ENCODE measurements at places on chromosomes 5 and 9.

DNA sequence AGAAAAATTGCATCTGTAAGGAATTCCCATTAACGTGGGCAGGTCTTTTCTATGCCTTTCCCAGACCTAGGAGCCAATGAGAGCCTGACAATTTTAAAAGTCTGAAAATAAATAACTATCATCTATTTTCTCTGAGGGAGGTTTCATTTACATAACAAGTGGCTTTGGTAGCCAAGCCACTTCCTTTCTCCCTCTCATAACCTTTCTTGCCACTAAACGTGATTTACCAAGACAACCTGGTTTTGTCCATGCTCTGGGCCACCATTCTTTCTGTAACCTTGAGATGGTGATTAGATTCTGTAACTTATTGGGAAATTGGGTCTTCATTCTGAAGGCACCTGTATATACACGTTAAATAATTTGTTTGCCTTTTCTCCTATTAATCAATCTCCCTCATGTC is 1046.9 kb downstream of the CDH12 start:
- no peak for DNase-seq

- no peak for DNase-seq
Measured at GRCh38 chr9:1236061-1236460, 185.9 kb downstream of the DMRT2 start.

- DNase-seq = no peak
Measured at GRCh38 chr5:96245140-96246091, 187.6 kb downstream of the PCSK1 start.

DNA sequence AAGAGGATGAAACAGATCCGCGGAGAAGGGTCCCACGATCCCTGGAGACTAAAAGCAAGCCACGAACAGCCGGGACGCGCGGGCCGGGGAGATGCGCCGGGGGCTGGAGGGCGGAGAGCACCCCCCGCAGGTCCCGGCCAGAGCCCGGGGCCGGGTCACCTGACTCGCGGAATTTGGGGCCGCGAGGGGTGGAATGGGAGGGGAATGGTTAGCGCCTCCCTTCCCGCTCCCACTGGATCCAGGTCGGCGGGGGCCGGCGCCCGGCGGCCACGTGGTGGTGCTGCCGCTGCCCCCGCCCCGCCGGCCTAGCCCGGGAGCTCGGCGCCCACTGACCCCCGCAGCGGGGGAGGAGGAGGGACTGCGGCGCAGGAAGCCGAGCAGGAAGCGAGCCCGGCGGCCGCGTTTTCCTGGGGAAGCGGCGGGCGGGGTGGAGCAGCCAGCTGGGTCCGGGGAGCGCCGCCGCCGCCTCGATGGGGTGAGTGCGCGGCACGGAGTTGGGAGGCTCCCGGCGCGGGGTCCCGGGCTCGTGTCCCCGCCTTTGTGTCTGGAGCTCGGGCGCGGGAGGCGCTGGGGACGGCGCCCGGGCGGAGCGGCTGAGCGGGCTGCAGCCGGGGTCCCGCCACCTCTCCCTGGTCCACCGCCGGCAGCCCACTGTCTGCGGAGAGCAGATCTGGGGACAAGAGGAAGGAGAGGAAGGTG is at the start of gene RAI14:
RAI14 (plus strand) TSS at position 328 of the 699 bp plus-strand sequence. CDS start 30,592 bp downstream, outside the sequence.
- no peak for DNase-seq

- no peak for DNase-seq
Measured at GRCh38 chr5:67561151-67561932, 364.7 kb upstream of the CD180 start.

DNA sequence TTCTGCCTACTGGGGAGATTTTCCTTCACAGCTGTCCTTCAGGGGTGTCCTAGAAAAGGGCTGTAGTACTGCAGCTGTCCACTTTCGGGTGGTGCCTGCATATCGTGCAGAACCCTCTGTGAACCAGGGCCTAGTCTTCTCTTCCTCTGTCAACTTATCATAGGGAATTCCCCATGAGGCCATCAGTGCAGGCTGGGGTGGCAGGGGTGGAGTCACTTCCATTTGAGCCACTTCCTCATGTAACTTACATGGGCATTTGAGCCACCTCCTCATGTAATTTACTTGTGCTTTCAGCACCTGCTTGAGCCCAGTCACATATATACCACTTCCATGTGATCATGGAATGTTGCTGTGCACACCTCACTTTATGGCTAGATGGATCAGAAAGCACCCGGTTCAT is 742.0 kb upstream of the RGMB start:
- DNase-seq = no peak

DNA sequence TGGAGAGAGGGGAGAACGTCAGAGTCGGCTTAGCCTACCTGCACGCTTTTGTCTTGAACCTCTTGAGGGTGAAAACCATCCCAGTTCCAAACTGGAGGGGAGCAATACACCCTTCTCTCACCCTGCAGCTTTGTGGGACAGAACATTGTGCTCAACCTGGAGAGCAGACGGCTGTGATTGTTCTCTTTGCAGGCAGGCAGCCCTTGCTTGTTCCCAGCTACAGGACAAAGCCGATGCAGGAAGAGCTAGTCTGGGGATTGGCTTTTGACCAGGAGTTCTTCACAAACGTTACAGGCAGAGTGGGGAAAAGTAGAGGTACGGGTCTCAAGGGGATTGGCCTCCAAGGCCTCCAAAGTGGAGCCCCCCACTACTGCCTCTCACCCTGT is 33.9 kb upstream of the ARHGAP26 start:
- DNase-seq = no peak

- peak; percentile 30 for DNase-seq
Measured at GRCh38 chr9:88388886-88389605, 802 bp downstream of the SPIN1 start.

DNA sequence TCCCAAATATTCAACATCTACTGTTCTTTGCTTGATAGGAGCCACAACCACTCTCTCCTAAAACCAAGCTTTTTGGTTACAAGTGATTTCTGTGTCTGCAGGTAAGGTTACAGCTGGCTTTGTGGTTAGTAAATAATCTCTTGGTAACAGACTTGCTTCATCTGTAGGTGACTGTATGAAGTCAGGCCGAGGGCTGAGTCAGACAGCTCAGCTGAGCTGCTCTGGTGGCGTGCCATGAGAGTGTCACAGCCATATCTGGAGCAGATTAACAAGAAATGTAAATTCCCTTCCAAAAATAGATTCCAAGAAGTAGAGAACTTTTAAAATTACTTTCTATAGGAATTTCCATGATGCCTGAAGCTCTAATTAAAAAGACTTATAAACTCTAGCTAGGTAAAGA is 23.7 kb upstream of the TAS2R1 start:
- DNase-seq = no peak

- DNase-seq = no peak
Measured at GRCh38 chr5:176904276-176904675, 5.1 kb upstream of the HK3 start.

DNA sequence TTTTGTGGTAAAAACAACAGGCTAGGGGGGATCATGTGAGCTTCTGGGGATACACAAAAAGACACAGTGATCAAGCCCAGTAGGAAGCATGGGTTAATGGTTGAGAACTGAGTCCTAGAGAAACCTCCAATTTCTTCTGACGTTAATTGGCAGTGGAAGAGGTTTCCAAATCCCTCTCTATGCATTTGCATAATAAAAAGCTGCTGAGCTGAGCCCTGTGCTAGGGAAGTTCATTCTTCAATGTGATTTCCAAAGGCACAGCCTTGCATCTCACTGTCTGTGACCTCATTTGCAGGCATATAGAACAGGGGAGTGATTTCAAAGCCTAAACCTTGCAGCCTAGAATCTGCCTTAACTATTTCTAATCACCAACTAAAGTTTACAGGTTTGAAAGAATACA is 812 bp downstream of the DNAH5 start:
- no peak for DNase-seq

GRCh38 chr9:1233568-1233967 is 183.4 kb downstream of the DMRT2 start:
- DNase-seq = no peak

- no peak for DNase-seq
Measured at GRCh38 chr5:147098233-147098790, 136.5 kb upstream of the STK32A start.

- no peak for DNase-seq
Measured at GRCh38 chr5:82287625-82288024, 9.5 kb upstream of the RPS23 start.

DNA sequence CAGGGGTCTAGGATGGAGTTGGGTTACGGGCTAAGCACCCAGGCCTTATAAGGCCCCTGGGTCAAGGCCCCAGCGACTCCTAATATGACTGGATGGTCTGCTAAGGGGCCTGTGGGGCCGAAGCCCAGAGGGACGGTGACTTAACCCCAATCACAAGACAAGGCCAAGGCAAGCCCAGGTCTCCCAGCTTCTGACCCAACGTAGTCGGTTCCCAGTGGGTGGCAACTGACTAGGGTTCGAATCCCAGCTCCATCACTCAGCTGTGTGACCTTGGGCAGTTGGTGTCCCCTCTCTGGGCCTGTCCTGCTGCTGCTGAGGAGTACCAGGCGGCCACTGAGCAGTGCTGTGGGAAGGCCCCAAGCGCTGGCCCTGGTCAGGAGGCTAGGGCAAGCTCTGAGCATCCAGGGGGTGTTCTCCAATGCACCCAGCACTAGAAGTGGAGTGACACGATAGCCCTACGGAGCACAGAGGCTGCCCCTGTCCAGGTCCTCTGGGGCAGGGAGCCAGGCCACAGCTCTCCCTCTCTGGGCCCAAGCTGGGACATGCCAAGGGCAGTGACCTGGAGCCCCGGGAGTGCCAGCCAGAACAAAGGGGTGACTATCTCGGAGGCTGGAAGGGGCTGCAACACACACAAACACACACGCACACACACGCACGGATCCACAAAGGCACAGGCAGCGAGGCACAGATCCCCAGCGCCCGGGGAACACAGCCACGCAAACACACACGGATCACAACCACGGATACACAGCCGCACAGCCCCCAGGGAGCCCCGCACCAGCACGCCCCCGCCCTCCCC is 512 bp downstream of the AK1 start:
- DNase-seq = no peak

DNA sequence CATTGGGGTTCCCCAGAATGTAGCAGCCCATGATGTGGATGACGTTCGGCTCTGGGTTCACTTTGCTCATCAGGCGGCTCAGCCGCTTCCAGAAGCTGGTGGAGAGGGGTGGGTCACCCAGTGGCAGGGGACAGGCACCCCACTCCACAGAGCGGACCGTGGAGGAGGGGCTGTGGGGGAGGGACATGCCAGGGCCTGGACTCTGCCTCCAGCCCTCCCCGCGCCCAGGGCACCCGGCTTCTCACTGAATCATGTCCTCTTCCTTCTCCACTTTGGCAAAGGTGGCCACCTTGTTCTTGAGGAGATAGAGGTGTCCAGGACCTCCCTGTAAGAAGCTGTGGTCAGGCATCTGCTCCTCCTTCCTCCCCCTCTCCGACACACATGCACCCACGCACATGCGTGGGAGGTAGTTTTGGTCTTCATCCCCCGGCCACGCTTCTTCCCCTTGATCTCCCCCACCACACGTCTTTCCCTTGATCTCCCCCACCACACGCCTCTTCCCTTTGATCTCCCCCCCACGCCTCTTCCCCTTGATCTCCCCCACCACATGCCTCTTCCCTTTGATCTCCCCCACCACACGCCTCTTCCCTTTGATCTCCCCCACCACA is 8.9 kb upstream of the ENTPD8 start:
- peak; percentile 50 for DNase-seq

DNA sequence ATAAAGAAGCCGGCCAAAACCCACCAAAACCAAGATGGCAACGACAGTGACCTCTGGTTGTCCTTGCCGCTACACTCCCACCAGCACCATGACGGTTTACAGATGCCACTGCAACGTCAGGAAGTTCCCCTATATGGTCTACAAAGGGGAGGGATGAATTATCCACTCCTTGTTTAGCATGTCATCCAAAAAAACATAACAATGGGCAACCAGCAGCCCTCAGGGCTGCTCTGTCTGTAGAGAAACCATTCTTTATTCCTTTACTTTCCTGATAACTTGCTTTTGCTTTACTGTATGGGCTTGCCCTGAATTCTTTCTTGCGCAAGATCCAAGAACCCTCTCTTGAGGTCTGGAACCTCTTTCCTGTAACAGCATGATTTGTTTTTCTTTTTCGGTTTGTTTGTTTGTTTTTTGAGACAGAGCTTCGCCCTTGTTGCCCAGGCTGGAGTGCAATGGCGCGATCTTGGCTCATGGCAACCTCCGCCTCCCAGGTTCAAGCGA is 2.0 kb upstream of the UAP1L1 start:
- no peak for DNase-seq

- DNase-seq = no peak
Measured at GRCh38 chr5:122126177-122126755, 3.1 kb upstream of the ZNF474 start.

DNA sequence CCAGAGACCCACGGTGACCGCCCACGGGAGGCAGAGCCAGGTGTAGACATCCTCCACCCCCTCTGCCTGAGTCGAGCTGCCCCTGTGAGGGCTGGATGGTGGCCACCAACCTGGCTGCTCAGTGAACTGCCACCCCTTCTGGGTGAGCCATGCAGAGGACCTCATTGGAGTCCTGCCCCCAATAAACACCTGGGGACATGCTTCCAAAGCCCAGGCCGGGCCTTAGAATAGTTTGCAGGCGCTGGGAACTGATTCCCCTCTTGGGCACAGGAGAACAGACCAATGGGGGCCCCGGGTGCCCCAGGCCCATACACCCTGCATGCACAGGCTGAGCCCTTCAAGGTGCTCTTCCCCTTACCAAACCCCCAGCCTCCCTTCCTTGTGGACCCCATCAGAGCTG is 38.1 kb upstream of the GFPT2 start:
- no peak for DNase-seq

DNA sequence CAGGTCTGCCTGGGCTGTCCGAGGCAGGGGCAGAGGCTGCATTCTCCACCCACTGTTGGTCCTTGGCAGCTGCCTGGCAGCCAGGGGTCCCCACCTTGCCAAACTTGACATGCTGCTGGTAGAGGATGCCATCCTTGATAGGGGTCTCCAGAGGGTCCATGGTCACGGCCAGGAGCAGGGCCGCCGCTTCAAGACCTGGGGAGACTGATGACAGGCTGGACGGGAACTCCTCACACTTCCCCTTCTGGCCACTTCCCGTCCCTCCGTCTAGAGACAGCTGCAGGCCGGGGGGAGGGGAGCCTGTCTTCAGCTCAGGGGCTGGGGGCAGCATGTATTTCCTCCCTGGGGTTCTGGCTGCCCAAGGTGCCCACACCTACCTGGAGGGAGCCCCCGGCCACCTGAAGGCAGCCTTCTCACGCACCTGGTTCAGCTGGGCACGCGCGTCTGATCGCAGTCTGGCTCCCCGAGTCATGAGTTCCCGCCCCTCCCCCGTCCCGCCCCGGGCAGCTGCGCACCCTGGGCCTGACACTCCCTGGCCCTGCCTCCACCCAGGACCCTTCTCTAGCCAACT is at the start of gene DOK3:
DOK3 (minus strand) TSS at position 446 of the 571 bp plus-strand sequence; CDS start at position 160, 286 bp downstream.
- DNase-seq = no peak

DNA sequence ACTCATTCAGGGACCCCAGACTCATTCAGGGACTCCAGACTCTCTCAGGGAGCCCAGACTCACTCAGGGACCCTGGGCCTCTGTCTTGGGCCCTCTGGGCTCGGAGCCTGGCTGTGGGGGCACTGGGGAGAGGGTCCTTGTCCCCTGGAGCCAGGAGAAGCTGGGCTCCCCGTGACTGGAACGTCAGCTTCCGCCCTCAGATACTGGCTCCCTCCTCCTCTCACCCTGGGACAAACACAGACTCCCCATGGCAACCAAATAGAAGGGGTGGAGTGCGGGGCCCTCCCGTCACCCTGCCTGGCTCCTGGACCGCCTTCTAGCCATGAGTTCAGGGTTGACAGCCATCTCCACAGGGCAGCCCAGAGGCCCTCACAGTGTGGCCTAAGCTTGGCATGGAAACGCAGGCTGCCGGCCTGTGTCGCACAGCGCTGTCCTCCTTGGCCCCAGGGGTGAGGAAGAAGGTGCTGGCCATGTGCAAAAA is 27.6 kb downstream of the ZDHHC11B start:
- DNase-seq = no peak
